ENCODE measurements at places on chromosomes 7 and 10.

GRCh38 chr10:110138197-110138812, 69.1 kb upstream of the MXI1 start:
- no peak for DNase-seq

GRCh38 chr10:126597211-126597610, 73.3 kb downstream of the C10orf90 start:
- no peak for DNase-seq

- DNase-seq = no peak
Observed at GRCh38 chr10:126955396-126955795, 50.2 kb downstream of the DOCK1 start.

DNA sequence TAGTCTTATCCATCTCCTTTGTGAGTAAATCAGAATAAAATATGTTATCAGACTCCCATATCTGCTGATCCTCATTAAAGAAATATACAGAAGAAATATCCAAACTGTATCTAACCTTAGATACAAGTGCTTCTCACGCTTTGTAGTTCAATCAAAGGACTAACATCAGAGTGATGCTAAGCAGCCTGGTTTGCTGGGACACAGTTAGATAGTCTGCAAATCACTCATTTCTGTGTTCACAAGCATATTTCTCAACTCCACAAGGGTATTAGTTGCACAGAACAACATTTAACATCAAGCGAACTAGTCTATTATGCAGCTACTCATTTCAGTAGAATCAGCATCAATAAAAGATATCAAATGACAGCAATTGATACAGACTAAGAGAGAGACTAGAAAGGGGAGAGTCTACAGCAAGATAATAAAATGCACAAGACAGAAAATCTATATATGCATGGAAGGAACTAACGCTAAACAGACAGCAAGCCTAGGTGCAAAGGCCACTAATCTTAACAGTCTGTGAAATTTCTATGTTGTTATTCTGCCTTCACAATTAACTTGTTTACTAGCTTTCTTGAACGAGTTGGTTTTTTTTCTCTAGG, 30.0 kb downstream of the DNAJC12 start:
- no peak for DNase-seq
